Activated CD4-positive, CD25-positive, alpha-beta regulatory T cell (primary cell): ENCODE measurements at places on chromosomes 5 and 9.

DNA sequence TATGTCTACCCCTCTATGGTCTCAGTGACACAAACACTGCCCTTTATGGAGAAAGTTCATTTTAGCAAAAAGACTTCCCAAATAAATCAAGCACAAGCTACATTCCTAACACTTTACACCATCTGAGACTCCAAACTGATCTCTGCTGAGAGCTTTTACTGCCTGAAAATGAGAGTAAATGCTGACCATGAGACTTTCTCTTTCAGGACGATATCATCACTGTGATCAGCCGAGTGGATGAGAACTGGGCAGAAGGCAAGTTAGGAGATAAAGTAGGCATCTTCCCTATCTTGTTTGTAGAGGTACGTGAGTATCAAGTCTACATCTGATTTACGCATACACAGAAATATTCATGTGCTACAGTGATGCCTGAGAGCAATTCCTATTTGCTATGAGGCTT lies 67.5 kb downstream of the SH3RF2 start:
- DNase-seq = no peak

DNA sequence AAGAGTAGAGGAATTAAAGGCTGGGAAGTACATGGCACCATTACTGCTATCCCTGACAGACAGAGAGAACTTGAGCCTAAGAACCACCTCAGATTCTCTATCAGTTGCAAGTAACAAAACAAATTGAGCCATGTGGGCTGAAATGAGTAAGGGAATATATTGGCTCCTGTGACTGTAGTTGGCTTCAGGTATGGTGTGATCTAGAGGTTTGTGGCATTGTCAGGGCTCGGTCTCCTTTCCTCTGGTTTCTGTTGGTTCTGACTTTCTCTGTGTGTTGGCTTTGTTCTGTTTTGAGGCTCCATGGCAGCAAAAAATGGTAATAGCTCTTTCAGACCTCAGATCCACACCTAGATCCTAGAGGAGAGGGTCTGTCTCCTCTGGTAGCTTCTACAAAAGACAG lies 5.7 kb downstream of the GALNT10 start:
- DNase-seq = no peak

GRCh38 chr9:29865764-29866313 lies 2292.6 kb upstream of the C9orf72 start:
- DNase-seq = no peak

DNA sequence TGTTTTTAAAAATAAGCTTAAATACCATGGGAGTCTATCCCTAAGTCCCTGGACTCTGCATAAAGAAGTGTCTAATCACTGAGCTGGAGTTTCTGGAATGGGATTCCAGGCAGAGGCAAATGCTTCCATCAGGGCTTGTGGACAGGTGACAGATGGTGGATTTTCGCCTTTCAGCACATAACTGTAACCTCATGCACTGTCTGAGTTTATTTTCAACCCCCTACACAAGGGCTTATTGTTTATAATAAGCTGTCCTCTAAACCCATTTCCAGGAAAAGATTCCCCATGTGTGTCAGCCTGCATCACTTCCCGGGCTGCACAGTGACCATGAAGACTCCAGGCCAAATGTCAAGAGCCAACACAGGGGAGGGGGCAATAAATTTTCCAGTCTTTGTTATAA lies 264.0 kb downstream of the PIK3R1 start:
- DNase-seq = no peak

GRCh38 chr5:174951151-174951780 lies 226.9 kb downstream of the MSX2 start:
- DNase-seq = no peak

- no peak for DNase-seq
These were observed 6.3 kb upstream of the DBN1 start for GRCh38 chr5:177479774-177480173.

- no peak for DNase-seq
These were observed 161.5 kb upstream of the CDKN2B start for GRCh38 chr9:22170556-22170955.

GRCh38 chr5:18141222-18141621 lies 507.0 kb downstream of the TAF11L14 start:
- no peak for DNase-seq

- no peak for DNase-seq
These were observed 124.6 kb downstream of the MAST4 start for GRCh38 chr5:66720780-66721179.

DNA sequence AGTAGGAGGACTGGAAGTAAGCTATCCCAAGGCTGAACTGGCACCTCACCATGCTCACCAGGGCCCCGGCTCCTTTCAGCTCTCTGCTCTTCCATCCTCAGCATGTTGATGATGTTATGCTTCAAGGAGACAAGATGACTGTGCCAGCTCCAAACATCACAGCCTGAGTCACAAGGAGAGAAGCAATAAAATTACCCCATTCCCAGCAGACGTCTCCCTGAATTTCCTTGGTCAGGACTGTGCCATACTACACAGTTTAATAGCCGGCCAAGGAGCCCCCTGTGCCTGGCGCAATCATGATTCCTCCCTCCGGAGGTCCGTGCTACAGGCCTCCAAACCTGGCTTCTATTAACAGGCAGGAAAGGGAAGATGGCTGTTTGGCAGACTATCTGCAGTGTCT lies 51.2 kb upstream of the ROR2 start:
- no peak for DNase-seq

DNA sequence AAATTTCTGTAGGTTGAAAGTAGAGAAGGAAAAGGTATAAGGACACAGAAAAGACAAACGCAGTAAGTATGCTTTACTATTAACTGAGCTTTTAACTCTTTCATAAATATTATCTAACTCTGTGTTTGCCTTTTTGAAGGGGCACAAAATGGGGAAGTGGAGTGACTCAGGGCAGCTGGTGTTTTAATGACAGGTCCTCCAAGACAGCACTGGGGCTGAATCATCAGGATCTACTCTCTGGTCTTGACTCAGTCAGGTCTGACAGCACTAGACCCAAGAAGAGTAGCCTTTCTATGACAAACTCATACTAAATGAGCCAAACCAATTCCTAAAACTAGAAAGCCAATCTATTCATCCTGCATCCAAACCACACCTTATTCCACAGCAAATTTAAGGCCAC lies 102.2 kb downstream of the APTX start:
- no peak for DNase-seq

- no peak for DNase-seq
These were observed 480.2 kb upstream of the PTPRD start for GRCh38 chr9:11092974-11093373.

GRCh38 chr9:68983522-68984424 lies 30.1 kb downstream of the PRKACG start:
- DNase-seq = no peak

- no peak for DNase-seq
These were observed 179.5 kb upstream of the TARS1 start for GRCh38 chr5:33261305-33261704.

DNA sequence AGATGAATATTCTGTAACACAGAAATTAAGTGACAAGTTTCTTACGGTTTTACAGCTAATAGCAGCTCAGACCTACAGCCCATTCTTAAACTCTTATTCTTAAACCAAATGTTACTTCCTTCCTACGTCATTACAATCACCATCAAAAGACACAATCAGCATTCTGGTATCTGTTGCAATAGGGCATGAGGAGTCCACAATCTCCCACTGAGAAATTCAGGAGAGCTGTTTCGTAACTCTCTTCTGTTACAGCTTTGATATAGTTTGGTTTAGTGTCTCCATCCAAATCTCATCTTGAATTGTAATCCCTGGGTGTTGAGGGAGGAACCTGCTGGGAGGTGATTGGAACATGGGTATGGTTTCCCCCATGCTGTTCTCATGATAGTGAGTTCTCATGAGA lies 163.4 kb downstream of the GAS1 start:
- no peak for DNase-seq

- no peak for DNase-seq
These were observed 25.6 kb downstream of the USP20 start for GRCh38 chr9:129860653-129861446.

DNA sequence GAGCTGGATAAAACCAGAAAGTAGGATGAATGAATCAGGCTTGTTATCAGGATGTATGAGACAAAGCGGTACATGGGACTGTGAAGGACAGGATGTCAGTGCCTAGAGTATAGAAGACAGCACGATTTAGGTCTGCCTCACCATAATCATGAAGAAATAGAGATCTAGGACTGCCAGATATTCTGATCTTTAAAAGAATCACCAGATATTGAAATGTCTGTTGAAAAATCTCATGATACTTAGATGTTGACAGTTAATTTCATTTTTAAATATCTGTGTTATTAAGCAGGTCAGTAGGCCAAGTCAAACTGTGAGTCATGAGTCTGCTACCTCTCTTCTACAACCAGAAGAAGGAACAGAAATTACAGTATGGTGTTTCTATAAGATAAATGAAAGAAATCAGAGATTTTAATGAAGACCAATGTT lies 65.0 kb downstream of the ST8SIA4 start:
- no peak for DNase-seq

DNA sequence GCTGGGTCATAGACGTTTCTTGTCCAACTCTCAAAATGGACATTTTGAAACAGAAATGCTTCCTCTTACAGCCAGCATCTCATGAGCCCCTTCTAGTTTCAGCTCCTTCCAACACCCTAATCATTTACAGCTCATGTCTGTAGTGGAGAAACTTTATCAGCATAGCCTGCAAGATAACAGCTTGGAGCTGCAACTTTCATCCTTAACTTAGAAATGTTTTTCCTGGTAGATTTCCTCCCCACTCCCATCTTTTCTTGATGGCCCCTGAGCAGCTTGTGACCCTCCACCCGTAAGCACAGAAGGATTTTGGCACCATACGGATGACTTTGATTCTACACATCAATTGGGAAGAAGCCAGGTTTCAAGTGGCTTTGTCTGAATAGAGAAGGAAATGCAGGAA lies 53.5 kb upstream of the TGFBR1 start:
- DNase-seq = no peak

DNA sequence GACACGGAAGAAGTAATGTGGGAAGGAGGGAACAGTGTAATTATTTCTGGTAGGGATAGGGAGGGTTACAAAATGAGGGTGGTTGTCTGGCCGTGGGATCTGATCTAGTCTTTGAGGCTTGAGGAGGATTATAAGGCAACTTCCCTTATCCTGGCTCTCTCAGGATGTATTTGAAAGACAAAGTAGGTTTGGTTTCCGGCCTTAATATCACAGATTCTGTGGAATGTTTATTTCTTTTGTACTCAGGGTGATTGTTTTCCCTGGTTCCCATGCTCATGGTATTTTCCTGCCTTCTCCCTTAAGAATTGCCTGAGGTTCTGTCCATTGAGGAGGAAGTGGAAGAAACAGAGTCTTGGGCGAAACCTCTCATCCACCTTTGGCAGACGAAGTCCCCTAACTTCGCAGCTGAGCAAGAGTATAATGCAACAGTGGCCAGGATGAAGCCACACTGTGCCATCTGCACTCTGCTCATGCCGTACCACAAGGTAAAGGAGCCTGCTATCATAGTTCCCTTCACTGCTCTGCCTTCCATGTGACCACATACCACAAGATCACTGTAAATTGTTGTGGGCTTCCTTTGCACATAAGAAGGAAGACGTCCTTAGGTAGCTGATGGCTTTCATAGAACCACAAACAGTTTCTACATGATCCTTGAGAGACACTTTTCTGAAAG lies 253.8 kb downstream of the KDM4C start:
- DNase-seq = no peak

DNA sequence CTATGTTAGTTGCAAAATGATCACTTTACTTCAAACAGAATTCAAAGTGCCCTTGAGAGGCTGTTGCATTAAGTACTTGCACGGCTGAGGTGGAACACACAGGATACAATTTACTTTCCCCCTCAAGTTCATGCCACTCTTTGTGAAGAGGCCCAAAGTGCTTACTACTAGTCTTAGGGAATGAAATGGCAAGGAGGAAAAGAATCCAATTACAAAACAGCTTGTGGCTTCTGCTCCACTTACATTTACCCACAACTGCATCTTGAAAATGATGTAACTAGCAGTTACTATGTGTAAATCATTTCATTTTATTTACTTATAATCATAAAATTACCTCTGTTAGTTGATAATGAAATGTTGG lies 14.6 kb downstream of the FOXD1 start:
- no peak for DNase-seq

- no peak for DNase-seq
These were observed 23.7 kb upstream of the PRDM12 start for GRCh38 chr9:130640681-130641080.

DNA sequence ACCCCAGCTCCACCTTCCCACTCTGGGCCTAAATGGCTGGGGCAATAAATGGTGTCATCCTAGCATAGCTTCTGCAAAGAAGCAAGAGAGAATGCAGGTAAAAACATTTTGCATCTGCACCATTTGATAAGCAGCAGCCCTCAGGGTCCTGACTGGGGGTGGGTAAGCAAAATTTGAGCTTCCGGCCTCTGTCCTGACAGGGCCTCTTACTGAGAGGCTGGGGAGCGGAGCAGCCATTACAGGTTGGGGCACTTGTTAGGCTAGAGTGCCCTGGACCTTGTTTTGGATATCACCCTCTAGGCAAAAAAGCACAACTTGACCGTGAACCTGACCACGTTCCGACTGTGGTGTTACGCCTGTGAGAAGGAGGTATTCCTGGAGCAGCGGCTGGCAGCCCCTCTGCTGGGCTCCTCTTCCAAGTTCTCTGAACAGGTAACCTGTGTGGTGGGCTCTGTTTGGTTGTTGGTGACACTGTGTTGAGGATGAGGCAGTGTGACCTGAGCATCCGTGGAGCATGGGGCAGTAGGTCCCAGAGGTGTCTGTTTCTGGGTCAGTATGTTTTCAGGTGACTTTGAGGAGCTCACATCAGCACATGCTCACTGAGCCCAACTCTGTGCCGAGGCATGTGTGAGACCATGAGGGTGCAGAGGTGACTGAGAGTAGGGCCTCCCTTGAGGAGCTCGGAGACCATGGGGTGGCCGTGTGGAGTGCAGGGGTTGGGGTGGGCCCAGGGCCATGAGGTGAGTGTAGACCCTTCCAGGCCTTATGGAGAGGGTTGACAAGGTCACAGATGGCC lies 23.1 kb downstream of the USP20 start:
- DNase-seq = no peak

DNA sequence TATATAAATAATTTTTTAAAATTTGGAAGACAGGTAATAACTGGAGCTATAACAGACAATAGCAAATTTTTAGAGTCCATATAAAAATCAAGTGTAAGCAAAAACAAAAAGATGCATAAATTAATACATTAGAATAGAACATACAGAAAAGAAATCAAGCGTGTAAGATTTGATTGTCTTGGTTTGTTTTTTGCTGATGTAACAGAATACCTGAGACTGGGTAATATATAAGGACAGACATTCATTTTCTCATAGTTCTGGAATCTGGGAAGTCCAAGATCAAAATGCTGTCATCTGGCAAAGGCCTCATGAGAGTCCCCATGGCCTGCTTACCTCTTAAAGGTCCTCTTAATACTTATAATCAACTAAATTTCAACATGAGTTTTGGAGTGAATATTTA lies 1010.1 kb downstream of the CDH18 start:
- no peak for DNase-seq

DNA sequence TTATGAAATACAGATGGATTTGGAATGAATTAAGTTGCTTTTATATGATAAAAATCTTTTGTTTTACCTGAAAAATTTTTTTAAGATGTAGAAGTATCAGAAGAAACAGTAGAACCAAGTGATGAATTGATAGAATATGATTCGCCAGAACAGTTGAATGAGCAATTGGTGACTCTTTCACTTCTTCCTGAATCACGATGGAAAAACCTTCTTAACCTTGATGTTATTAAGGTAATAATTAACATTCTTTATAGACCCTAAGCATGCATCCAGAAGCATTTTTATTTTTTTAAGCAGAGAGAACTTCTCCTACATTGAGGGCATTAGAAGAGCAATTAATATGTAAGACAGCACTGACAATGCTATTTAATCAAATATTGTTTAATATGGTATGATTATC lies 28.8 kb downstream of the WDR36 start:
- no peak for DNase-seq
